ENCODE measurements at places on chromosomes 7 and 10.
A peak's percentile ranks its signal among the peaks of the same experiment; 100 is the strongest.

DNA sequence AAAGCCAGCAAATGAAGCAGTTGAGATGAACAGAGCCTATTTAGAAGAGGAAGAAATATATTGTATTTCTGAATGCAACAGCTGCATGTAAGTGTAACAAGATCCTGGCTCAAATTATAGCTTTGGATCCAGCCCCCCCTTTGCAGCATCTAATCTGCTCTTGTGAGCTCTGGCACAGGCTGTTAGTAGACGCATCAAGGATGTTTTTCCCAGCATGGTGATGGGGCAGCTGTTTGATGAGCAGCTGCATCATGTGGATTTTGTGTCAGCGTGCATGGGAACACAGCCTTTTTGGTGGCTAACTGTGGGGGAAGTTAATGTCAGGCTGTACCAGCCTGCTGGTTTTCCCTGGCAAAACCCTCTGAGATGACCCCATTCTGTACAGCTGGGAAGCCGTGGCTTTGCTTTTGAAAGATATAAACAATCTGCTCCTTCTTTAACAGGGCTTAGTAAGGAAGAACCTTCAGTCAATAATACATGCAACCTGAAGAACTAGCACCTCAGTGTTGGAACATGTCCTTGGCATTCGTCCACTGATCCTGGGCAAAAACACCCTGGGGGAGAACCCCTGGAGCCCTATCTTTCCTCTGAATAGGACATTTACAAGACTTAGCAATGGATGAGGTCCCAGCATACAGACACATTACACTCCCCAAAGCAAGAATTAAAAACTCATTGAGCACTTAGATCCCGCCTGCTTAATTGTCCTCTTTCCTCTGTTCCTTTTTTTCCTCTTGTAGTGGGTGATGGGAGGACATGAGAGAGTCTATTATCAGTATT is 70.6 kb downstream of the NPS start:
- H3K27me3 ChIP-seq, result no peaks in the 10 kb centered on the region
- no peak for DNase-seq
- no peak overlapping the region for H3K4me3 ChIP-seq
- no peaks in the 10 kb centered on the region for H3K36me3 ChIP-seq
- H3K4me1 ChIP-seq, result no peaks in the 10 kb centered on the region

DNA sequence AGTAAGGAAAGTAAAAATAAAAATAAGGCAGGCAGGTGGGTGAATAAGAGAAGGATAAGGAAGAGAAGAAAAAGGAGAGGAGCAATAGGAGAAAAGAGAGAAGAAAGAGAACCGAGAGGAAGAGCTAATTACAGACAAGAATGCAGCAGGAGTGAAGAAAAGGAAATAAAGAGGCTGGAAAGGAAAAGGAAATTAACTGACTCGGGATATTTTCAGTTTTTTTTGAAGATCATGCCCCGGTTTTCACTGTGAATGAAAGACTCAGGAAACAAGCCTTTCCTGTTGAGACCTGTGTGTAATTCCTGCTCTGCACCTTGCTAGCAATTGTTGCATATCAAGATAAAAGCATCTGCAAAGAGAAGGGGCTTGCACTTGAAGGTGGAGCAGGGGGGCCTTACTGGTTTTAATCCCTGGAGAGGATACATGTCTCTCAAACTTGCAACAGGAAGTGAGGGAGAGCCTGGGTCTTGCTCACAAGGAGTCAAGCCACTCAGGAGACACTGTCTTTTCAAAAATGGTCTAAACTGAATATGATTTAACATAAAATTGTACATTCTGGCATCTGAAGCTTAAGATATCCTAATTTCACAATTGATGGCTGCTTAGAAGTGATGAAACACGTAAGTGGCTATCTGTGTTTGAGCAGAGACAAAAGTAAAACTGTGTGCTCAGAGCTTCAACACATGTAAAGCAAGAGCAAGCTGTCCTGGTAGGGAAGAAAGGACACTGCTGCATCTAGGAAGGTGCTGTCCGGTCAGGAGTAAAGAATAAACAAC is 157.6 kb downstream of the FAM107B start:
- no peak overlapping the region for H3K4me3 ChIP-seq
- peaks cover 10% of the 10 kb centered on the region for H3K4me1 ChIP-seq
- H3K27me3 ChIP-seq, result no peaks in the 10 kb centered on the region
- DNase-seq, result no peak
- no peak overlapping the region for H3K27ac ChIP-seq

DNA sequence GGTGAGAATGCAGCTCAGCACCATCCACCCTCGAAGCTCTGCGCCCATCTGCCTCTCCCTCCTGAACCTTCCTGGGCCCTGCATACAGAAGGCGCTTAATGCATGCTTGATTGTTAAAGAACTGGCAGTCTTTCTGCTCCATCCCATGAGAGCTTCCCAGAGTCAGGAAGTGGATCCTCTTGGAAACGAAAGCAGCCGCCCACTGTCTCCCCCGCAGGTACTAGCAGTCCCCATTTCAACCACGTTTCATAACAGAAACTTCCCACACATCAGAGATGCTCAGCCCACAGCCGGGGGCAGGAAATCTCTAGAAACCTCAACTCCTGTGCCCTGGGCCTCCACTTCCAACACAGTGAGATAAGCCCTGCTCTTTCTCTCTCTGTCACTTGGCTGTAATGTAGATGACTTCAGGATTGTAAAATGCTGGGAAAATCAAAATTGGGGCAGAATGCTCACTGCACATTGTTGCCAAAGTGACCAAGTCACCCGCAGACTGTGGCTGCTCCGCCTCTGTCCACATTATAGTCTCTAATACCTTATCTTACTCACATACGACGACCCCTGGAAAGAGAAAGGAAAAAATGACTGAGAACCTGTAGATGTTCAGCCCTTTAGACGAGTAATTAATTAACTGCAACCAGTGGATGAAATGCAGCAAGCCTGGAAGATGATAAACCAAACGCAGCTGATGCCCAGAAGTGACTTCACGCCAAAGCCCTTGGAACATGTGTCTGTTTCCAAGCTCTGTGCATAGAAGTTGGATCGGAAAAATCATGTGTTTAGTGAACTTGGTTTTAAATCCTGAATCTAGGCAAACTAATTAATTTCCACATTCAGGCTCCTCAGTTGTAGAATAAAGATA is 28.5 kb downstream of the GSDME start:
- H3K36me3 ChIP-seq, result peaks cover 9% of the 10 kb centered on the region
- DNase-seq, result no peak
- H3K27me3 ChIP-seq, result no peaks in the 10 kb centered on the region
- H3K27ac ChIP-seq, result no peak overlapping the region
- no peak overlapping the region for H3K4me3 ChIP-seq
- no peaks in the 10 kb centered on the region for H3K4me1 ChIP-seq

DNA sequence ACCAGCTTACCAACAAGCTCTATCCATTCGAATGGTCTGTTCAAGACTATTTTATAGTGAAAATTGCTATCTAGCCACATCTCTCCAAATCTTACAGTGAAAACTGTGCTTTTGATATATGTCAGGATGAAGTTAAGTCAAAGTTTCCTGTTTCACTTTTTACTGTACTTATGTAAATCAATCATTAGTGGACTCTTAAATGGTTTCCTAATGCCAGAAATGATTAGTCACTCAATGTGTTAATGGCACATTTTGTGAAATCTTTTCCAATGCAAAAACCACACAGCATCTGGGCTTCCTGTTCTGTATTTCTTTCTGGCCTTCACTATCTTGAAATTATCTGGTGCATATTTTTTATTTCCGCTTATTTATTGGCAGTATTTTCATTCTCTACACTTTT is 87.3 kb upstream of the STEAP1B start:
- H3K27me3 ChIP-seq, result no peaks in the 10 kb centered on the region
- DNase-seq, result no peak
- H3K4me1 ChIP-seq, result peaks cover 19% of the 10 kb centered on the region
- H3K27ac ChIP-seq, result peak overlapping the region; percentile 30

DNA sequence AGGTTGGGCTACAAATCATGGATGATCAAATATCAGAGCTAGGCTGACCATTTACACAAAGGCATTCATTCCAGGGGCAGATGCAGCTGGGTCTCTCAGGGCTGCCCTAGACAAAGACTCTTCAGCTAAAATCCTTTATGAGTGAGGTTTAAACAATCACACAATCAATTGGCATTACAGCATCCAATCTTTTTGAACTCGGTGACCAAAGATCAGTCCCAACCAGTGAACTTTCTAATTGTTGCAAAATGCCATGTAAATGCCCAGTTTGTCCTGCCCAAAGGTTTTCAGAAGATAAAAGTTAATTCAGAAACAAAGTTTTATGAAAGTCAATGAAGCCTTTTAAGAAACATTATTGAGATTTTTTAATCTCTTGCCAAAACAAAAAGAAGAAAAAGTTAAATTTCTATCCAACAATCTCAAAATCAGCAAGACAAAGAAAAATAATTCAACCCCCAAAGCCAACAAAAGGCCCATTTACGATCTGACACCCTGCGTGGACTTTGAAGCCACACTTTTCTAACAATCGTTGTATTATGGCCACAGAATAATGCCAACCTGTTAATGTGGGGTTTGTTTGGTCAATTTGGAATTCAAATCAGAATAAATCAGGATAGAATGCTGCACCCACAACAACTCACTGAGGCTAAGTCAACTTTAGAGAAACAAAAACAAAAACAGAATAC is 40.9 kb downstream of the GPR37 start:
- no peak overlapping the region for H3K4me3 ChIP-seq
- no peak overlapping the region for H3K27ac ChIP-seq
- peaks cover 16% of the 10 kb centered on the region for H3K4me1 ChIP-seq
- H3K27me3 ChIP-seq, result no peaks in the 10 kb centered on the region
- DNase-seq, result no peak

DNA sequence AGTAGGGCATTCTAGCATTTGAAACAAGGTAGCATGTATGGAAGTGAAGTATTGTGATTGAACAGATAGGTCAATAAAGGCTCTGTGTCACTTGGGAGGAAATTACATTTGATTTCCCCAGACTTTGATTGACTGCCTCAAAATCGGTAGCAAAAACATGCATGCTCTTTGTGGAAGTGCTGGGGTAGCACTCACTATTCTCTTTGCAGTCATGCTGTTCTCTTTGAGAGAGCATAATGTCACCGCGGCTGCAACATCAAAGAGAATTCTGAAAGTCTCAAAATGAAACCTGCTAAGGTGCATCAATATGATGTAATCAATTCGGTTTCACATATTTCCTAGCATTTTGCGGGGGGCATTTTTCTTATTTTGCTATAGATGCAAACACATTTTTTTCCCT is 64.2 kb downstream of the ARMC3 start:
- H3K36me3 ChIP-seq, result no peaks in the 10 kb centered on the region
- DNase-seq, result no peak
- no peak overlapping the region for H3K27ac ChIP-seq

GRCh38 chr10:118562851-118563250 is 32.6 kb downstream of the PRLHR start:
- H3K27ac ChIP-seq, result no peak overlapping the region
- H3K36me3 ChIP-seq, result no peaks in the 10 kb centered on the region
- H3K4me1 ChIP-seq, result no peaks in the 10 kb centered on the region

DNA sequence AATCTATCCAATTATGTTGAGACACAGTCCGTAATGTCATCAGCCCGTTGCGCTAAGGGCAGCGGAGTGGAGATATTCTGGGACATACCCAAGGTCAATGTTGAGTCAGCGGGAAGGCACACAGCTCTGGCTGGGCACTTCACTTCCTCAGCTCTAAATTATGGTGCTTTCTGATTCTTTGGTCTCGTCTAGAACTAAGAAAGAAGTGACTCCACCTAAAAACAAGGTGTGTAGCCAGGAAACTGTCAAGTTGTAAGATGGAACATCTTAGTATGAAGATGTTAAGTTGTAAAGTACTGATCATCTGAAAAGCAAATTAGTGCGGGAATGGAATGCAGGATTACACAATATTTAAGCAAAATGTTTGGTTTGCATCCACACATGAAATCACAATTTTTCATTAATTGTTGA is 43.1 kb downstream of the BAIAP2L1 start:
- peaks cover 45% of the 10 kb centered on the region for H3K4me1 ChIP-seq
- H3K36me3 ChIP-seq, result peaks cover 32% of the 10 kb centered on the region
- no peaks in the 10 kb centered on the region for H3K27me3 ChIP-seq

DNA sequence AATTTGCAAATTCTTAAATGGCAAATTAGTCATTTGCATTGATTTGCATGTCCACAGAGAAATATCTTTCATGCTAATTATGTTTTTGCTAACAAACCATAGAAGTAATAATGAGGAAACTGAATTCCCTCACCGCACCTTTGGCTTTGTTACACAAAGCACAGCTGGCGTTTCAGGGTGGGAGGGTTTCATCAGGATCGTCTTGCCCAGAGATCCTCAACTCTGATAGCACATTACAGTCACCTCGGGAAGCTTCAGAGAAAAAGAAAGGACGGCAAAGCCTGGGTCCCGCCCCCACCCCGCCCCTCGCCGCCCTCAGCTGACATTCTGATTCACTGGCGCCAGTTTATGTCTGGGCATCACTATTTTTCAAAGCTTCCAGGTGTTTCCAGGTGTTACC is 119.4 kb downstream of the PTPRN2 start:
- no peak for DNase-seq
- H3K27me3 ChIP-seq, result peaks cover 10% of the 10 kb centered on the region
- no peaks in the 10 kb centered on the region for H3K36me3 ChIP-seq

- H3K36me3 ChIP-seq, result no peaks in the 10 kb centered on the region
- H3K4me3 ChIP-seq, result no peak overlapping the region
- peaks cover 25% of the 10 kb centered on the region for H3K27me3 ChIP-seq
Measured at GRCh38 chr10:14340051-14340744, 9.5 kb upstream of the FRMD4A start.

GRCh38 chr10:1147810-1148209 is 91.6 kb downstream of the WDR37 start:
- no peaks in the 10 kb centered on the region for H3K4me1 ChIP-seq
- DNase-seq, result no peak
- H3K27me3 ChIP-seq, result no peaks in the 10 kb centered on the region
- H3K4me3 ChIP-seq, result no peak overlapping the region
- H3K36me3 ChIP-seq, result no peaks in the 10 kb centered on the region

- no peaks in the 10 kb centered on the region for H3K27me3 ChIP-seq
- H3K4me1 ChIP-seq, result no peaks in the 10 kb centered on the region
- no peak overlapping the region for H3K4me3 ChIP-seq
- H3K27ac ChIP-seq, result no peak overlapping the region
- DNase-seq, result no peak
Measured at GRCh38 chr7:96962221-96962885, 43.0 kb upstream of the DLX6 start.

DNA sequence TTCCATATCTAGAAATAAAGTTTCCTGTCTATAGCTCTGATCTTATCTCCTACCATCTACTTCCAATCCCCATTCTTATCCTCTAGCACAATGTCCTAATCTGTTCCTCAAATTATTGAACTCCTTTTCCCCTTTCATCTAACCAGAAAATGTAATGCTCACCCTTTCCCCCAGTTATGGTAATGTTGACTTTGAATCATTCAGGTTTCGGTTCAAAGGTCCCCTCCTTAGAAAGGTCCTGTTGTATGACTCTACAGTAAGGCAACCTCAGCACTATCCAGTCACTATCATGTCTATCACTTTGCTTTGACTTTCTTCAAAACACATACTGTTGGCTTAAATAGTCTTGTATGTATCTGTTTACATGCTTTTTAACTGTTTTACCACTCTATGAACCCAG is 264.2 kb upstream of the PCDH15 start:
- no peaks in the 10 kb centered on the region for H3K27me3 ChIP-seq
- no peak overlapping the region for H3K27ac ChIP-seq
- DNase-seq, result no peak
- no peak overlapping the region for H3K4me3 ChIP-seq
- H3K4me1 ChIP-seq, result no peaks in the 10 kb centered on the region

- no peak overlapping the region for H3K27ac ChIP-seq
- no peaks in the 10 kb centered on the region for H3K27me3 ChIP-seq
- no peaks in the 10 kb centered on the region for H3K4me1 ChIP-seq
- H3K4me3 ChIP-seq, result no peak overlapping the region
Measured at GRCh38 chr10:37638569-37638968, 218.8 kb downstream of the ZNF248 start.

- H3K4me1 ChIP-seq, result no peaks in the 10 kb centered on the region
- DNase-seq, result no peak
- H3K27ac ChIP-seq, result no peak overlapping the region
- H3K36me3 ChIP-seq, result no peaks in the 10 kb centered on the region
- no peak overlapping the region for H3K4me3 ChIP-seq
Measured at GRCh38 chr10:117603081-117603480, 60.5 kb downstream of the EMX2 start.
